ENCODE measurements at places on chromosomes 7 and 10.

DNA sequence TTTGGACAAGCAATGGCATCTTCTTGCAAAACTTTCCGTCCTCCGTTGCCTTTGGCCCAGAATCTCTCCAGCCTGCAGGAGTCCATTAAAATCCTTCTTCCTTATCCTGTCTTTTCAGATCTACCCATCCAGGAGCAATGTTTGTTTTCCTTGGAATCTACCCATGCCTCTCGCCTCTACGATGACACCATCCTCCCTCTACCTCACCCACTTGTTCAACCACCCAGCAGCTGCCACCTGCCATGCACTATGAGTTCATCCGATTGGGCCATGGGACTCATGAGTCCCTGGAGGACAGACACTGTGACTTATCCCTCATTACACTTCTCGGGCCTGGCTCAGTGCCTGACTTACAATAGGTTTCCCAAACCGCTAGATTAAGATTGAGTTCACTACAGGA lies 26.8 kb upstream of the MGMT start:
- no peak for DNase-seq

DNA sequence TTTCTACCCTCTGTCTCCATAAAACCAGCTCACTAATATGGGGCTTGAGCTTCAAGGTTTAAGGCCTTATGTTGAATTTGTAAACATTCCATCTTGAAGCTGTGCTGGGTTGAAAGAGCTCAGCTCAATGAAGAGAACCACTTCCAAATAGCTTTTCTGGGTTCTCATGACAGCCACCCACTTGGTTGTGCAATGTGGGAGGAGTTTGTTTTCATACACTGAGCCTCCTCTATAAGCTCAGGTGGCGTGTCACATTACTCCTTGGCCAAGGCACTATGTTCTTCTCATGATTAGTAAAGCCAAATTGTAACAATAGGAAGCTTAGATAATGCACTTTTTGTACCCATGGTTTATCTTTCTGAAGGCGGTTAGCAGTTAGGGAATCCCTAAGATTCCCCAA lies 265.6 kb downstream of the PTEN start:
- DNase-seq: no peak

DNA sequence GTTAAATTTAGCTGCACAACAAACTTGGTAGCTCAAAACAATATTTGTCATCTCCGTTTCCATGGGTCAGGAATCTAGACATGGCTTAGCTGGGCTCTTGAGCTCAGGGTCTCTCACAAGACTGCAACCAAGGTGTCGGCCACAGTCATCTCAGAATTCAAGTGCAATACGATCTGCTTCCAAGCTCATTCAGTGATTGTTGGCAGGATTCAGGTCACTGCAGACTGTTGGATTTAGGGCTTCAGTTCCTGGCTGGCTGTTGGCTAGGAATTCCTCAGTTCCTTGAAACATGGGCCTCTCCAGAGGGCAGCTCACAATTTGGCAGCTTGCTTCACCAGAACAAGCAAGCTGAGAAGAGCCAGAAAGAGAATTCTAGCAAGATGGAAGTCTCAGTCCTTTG lies 17.5 kb upstream of the CHST3 start:
- DNase-seq: no peak

DNA sequence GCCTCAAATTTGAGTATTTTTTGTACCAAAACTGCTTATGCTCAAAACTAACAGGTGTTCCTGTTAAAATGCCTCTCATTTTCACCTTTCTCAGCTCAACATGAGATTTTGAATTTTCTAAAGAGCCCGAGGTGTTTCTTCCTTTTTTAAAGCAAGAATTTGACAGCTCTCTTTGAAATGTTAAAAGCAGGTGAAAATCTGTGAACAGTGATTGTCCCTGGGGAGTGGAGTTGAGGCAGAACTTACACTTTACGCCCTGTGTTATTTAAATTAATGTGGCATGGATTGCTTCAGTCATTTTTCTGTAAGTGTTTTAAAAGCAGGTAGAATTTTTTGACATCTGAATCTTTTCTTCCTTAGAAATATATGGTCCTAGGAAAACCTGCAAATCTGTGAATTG lies 9.2 kb upstream of the GPR15LG start:
- DNase-seq: no peak

- no peak for DNase-seq
Observed at GRCh38 chr10:133474665-133475424, 21.1 kb downstream of the SCART1 start.

GRCh38 chr10:61332581-61332980 lies 120.6 kb downstream of the TMEM26 start:
- DNase-seq: no peak

- no peak for DNase-seq
Observed at GRCh38 chr7:31767686-31768358, 80.8 kb downstream of the PPP1R17 start.
